Suppressor macrophage treated with lipopolysaccharide for 1 hour (primary cell): ENCODE measurements at places on chromosomes 7 and 10.

DNA sequence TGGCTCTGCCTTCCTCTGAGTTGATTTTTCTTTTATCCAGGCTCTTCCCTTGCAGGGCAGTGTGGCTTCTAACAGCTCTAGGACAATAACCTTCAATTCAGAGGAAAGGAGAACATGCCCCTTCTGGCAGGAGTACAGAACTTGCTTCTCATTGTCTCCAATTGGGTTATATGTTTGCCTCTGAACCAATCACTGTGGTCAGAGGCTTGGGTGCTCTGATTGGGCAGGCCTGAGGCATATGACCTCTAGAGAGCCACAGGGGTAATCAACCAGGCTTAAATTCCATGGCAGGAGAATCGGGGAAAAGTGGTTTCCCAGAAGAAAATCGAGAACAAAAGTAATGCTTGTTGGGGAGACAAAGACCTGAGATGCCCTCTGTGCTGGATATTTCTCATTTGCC, 240.0 kb downstream of the REEP3 start:
- no peak for DNase-seq

DNA sequence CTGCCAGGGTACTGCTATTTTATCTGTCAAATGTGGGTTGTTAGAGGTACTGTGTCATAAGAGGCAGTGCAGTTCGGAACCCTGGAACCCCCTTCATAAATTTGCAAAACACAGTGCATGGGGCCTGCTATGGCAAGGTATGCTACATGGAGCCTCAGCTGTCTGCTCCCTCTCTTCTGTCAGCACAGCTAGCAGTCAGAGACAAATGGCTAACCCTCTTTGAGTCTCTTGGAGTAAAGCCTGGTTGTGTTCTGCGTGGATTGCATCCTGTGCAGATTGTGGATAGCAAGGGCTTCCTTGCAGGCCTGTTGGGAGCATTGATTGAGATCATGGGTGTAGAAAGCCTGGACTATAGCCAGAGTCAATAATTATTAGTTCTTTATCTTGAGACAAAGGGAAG, 397.8 kb downstream of the AUTS2 start:
- no peak for DNase-seq

DNA sequence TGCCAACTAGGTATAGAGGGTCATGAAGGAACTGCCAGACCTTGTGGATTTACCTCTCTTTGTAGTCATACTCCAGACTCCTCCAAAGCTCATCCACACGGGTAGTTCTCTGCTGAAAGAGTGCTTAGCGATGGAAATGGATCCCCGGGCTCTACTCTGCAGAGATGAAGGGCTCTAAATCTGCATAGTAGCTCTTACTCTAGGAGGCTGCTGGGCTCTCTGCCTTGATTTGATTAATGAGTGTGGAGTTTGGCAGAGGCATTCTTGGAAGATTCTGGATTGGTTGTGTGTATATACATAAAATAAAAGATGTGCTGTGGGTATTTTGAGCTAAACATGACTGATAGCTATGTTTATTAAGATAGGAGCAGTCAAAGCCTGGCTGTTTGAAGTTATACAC, 21.3 kb upstream of the CPXM2 start:
- no peak for DNase-seq

DNA sequence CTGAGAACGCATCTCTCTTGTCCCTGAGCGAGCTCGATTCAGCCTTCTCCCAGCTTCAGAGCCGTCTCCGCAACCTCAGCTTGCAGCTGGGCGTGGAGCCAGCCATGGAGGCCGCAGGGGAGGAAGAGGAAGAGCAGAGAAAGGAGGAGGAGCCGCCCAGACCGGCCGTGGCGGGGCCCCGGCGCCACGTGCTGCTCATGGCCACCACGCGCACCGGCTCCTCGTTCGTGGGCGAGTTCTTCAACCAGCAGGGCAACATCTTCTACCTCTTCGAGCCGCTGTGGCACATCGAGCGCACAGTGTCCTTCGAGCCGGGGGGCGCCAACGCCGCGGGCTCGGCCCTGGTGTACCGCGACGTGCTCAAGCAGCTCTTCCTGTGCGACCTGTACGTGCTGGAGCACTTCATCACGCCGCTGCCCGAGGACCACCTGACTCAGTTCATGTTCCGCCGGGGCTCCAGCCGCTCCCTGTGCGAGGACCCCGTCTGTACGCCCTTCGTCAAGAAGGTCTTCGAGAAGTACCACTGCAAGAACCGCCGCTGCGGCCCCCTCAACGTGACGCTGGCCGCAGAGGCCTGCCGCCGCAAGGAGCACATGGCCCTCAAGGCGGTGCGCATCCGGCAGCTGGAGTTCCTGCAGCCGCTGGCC, 43.2 kb downstream of the CHST3 start:
- no peak for DNase-seq
